Hematopoietic multipotent progenitor cell treated with erythropoietin and hydrocortisone succinate and interleukin-3 and kit ligand, for 4 days (in vitro differentiated cells): ENCODE measurements at places on chromosomes 12 and 14.

DNA sequence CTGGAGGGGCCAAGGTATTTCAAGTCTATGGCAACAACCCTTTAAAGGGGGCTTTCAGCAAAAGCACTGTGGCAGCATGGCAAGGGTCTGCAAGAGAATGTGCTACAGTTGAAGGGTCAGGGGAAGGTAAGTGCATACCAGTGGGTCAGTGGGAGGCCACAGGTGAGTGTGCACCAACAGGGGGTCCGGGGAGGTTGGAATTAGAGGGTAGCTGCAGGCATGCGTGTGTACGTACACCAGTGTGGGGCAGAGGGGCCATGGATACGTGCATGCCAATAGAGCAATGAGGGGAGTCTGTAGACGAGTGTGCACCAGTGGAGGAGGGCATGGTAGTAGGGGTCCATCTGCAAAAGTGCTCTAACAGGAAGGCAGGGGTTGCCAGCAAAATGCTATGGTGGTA, 448.9 kb downstream of the NAV3 start:
- no peak for DNase-seq

DNA sequence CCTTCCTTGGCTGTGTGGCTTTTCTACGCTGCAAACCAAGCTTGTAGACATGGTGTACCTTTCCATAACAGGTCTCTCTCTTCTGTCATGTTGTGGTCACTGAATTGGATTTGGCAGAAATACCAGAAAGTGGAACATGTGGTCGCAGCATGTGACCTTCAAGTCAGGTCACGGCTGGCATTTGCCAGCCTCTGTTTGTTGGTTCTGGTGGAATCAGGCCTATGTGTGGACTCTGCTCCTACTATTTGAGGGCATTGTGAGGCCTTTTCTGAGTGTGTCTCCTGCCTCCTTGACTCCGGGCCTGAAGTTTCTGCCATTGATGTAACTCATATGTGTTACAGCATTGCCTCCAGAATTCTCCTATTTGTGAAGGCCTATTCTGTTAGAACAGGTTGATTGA, 116.7 kb downstream of the CACNA1C start:
- DNase-seq = no peak

GRCh38 chr12:58314610-58315009, 373.2 kb downstream of the ATP23 start:
- DNase-seq = no peak

DNA sequence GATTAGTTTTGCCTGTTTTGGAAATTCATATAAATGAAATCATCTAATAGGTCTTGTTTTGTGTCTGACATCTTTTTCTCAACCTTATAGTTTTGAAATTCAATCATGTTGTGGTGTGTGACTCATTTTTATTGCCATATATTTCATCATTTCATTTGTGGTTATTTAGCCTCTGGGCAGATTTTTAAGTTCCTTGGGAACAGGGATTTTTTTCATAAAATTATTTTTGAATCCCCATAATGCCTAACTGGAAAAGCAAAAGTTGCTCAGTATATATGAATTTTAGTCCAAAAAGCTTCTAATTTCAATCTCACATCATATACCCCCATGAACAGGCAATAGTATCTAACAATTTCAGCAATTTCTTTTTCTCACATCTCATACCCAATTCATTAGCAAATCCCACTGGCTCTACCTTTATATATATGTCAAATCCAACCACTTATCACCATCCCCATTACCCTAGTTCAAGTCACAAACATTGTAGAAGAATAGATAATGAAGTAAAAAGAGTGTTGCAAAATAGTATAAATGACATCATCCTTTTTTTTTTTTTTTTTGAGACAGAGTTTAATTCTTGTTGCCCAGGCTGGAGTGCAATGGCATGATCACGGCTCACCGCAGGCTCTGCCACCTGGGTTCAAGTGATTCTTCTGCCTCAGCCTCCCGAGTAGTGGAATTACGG, 2.6 kb upstream of the OR6J1 start:
- peak; percentile 17 for DNase-seq

- no peak for DNase-seq
Observed at GRCh38 chr12:128313931-128314330, 47.0 kb downstream of the TMEM132C start.

GRCh38 chr12:52527121-52527800, 7.1 kb upstream of the KRT5 start:
- no peak for DNase-seq

DNA sequence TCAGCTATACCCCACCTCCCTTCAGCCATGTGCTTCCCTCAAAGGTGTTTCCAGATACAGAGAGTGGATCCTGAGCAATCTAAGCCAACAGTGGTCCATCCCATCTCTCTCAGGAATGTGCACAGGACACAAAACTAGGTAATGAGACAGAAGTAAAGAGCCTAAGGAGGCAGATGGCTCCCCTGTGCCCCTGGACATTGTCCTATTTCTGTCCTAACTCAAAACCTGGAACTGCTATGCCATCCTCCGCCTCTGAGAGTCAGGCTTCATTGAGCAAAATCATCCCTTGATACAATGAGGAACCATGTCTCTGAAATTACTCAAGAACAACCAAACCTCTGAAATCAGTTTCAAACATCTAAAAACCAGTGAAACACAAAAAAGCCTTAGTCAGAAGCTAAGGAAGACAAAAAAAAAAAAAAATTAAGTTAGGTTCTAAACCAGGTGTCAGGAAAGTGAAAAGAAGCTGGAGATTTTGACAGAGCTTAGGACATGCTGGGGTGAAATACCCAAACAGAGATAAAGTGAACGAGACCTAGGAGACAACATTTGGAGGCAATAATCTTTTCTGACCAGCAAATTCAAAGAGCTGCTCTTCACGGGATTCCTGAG, 200.3 kb upstream of the PLEKHG7 start:
- DNase-seq = peak; percentile 77

GRCh38 chr14:66038618-66039017, 447.6 kb upstream of the CCDC196 start:
- DNase-seq = peak; percentile 39

GRCh38 chr14:100144645-100144995, 14.8 kb downstream of the DEGS2 start:
- DNase-seq = no peak

- peak; percentile 84 for DNase-seq
Observed at GRCh38 chr14:58501214-58501816, 73.8 kb downstream of the KIAA0586 start.

- DNase-seq = no peak
Observed at GRCh38 chr12:9786726-9787717, 26.3 kb upstream of the CD69 start.

DNA sequence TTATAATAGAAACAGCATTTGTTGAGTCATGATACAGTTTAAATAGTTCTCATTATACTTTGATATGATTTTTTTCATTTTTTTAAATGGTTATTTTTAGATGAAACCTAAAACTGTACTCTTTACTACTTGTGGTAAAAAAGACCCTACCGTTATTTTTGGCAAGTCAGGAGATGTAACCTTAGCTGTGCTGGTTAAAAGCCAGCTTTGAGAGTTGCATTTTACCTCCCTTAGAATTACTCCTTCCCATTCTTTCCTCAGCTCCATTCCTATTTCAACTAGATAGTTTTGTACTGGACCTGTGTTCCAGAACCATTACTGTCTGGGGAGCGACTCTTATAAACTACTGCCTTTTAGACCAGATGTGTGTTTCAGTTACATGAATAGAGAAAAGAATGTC, 92.0 kb downstream of the RAD51B start:
- no peak for DNase-seq

- no peak for DNase-seq
Observed at GRCh38 chr12:68490476-68490875, 120.2 kb upstream of the RAP1B start.

DNA sequence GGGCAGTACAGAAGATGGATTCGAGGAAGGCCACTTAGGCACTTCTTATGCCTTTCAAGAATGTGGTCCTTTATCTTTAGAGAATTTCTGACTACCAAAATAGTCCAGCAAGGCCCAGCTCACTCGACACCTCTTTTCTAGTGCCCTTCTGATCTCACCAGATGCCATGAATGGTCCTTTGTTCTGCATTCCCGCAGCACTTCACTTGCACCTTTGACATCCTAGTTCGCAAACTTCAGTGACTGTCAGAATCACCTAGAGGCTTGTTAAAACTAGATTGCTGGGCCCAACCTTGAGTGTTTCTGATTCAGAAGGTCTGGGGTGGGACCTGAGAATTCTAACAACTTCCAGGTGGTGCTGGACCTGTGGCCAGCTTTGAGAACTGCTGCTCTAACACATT, 56.7 kb downstream of the PKP2 start:
- DNase-seq = no peak

GRCh38 chr14:28780843-28781820, 14.5 kb downstream of the FOXG1 start:
- DNase-seq = no peak

DNA sequence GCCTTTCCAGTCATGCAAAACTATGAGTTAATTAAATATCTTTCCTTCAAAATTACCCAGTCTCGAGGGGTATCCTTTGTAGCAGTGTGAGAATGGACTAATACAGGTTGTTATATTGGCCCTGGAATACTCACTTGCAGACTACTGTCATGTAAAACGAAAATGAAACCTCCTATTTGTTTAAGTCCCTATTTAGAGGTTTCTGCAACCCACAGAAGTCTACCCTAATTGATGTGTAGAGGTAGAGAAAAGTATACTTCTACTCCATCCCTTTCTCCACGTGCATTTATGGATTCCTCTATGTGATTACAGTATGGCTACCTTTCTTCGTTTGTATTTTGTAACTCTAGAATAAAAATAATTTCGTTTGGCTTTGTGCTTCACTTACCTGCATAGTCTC, 371.1 kb downstream of the FSCB start:
- no peak for DNase-seq

GRCh38 chr12:69102856-69103255, 136.5 kb upstream of the CPSF6 start:
- DNase-seq = peak; percentile 50

- no peak for DNase-seq
Observed at GRCh38 chr14:90405755-90406154, 8.9 kb downstream of the CALM1 start.

DNA sequence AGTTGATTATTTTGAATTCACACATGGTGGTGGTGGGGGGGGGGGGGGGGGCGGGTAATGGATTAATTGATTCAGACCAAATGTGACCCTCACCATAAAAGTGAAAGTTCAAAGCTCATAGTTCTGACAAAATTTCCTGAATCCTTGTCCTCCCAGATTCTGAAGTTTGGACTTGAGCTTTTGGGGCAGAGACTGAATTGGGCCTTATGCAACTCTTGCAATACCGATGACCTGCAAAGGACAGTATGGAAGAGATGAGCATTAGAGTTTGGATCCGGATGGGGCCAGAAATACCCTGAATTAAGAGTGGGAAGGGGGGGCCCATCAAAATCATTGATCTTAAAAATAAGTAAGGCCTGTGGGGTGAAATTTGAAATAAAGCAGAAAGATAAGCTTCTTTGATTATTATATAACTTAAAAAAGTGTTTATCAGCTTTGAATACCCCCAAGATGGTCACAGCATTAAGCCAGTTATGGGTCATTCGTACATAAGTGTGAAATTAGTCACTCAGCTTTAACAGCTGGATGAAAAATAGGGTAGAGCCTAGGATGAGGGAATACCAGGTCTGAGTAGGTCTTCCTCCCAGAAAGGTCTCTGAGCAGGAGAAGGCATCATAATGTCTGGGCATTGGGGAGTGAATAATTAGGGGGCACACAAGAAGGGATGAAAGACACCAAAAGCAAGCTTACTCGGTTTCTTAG, 2.1 kb upstream of the PYGL start:
- no peak for DNase-seq

DNA sequence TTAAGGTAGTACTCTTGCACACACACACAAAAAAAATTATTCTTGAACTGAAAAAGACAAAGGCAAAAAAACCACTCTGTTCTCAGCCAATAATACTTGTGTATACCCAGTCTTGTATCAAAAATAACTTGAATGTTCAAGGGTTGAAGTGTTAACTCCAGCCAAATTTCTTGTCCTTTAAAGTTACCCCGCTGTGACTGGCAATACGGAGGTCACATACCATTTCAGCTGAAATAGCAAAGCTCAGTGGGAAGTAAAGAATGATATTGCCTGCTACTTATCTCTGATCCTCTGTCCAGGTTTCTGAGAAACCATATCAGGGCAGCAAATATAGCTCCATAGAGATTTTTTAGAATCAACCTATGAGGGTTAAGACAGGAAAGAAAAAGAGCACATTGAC, 167.4 kb downstream of the C12orf50 start:
- DNase-seq = no peak

GRCh38 chr14:104885973-104886689, 21.1 kb downstream of the CEP170B start:
- DNase-seq = no peak

DNA sequence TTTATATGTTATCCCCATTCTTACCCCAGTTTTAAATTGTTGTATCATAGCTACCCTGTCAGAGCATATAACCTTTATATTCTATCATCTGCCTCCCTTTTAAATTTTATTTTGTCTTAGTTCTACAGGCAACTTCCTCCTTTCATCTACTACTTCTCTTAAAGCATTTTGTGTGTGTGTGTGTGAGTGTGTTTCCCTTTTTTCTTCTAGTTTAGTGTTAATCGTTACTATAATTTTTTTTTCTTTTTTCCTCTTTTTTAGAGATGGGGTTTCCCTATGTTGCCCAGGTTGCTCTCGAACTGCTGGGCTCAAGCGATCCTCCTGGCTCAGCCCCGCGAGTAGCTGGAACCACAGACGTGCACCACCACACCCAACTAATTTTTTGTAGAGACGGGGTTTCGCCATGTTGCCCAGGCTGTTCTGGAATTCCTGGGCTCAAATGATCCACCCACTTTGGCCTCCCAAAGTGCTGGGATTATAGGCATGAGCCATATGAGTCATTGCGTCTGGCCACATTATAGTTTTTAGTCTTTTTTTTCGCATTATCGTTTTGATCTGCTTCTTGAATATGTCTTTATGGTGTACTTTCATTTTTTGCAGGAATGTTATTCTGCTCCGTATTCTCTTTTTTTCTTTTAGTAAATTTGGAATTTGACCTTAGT, 33.1 kb upstream of the FBXO34 start:
- peak; percentile 77 for DNase-seq

DNA sequence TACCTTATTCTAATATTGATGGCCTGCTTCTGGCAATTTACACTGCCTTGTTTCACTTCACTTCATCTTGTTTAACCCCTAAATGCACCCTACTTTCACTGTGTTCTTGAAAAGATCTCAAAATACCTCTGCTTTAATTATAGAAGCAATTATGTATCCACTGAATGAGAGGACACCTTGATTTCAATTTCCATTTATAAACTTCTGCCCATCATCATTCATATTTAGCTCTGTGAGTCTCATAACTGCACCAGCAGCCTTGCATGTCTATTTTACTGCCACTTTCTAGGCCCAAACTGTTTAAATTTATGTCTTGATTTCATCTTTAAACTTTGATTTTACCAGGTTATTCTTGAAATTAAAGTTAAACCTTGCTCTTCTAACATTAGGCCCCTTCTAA, 7.1 kb upstream of the DNAAF2 start:
- no peak for DNase-seq
